ENCODE measurements at places on chromosomes 3 and 15.

DNA sequence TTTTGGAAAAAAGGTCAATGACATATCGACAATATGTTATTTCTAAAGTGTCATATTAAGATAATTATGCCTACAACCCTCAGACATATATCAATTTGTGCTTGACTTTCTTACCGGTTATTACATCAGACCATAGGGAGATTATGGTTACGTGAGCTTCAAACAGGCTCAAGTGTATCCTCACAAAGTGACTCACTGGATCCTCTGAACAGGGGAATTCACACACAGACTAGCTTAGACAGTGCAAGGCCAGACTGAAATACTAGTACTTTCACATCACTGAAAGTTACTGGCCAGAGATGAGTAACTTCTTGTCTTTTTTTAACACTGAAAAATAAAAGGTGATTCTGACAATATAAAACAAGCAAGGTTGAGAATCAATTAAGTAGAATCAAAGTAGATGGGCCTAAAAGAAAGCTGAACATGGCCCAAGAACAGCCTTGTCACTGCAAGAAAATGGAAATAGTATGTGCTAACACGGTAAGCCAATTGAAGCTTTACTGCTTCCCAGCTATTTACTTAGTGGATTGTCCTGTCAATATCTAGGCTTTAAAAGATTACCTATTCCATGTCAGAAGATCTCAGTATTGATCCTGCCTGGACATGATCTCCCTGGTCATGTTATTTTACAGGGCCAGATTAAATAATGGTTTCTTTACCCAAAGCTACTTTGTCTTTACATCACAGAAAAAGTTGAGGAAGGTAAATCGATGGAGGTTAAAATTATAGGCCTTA lies 848.6 kb downstream of the ROBO1 start:
- no peak for DNase-seq

- no peak for DNase-seq
Observed at GRCh38 chr15:42623951-42624350, 48.5 kb downstream of the STARD9 start.

DNA sequence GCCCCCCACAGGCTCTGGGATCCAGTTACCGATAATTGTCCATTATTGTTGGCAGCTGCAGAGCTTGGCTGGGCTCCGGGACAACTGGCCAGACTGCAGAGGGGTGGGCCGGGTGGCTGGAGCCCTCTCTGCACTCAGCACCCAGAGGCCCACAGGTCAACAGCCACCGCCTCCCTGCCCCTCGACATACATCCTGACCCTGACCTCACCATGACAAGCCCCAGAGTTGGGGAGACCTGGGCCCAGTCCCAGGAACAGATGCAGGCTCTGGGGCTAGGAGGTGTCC lies 22.4 kb downstream of the PTH1R start:
- DNase-seq = no peak

DNA sequence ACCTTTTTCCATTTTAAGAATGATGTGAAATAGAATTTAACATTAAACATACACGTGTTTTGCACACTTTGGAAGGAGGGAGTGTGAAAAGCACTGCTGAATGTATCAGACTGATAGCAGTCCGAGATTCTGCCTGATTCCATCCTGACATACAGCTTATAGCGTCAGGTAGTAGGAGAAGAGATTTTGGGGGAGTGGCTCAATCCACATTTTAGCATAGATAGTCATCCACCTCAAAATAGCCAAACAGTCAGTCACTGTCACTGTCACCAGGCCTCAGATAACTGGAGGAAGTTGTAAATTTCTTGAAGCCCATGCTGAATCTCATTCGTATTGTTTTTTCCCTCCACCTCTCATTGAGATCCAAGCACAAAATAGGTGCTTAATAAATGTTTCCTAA lies 35.4 kb upstream of the ARHGEF26 start:
- DNase-seq = no peak

GRCh38 chr3:138945709-138946662 lies 951 bp downstream of the FOXL2 start:
- no peak for DNase-seq

- peak; percentile 60 for DNase-seq
Observed at GRCh38 chr3:192816351-192816750, 89.0 kb upstream of the FGF12 start.

DNA sequence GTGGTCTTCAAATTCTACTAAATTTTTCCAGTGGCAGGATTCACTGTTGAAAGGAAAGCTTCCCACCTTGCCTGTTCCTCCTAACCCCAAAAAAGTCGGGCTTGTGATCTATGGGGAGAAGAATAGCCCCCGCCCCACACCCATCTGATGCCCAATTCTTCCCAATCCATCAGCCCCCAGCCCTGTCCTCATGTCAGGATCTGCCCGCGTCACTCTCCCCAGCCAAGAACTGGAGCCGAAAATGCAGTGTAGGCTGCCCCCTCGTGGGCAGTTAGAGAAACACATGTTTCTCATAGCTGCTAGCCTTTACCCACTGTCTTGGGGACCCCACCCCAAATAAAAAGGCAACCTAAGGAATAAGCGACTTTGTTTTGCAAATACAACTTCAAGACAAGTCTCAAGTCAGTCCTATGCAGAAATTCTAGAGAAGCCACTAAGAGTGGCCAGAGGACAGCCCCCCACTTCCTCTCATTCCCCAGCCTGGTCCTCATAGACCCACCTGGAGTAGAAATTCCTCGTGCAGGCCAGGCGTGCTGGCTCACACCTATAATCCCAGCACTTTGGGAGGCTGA lies 13.0 kb upstream of the CSK start:
- DNase-seq = peak; percentile 75

DNA sequence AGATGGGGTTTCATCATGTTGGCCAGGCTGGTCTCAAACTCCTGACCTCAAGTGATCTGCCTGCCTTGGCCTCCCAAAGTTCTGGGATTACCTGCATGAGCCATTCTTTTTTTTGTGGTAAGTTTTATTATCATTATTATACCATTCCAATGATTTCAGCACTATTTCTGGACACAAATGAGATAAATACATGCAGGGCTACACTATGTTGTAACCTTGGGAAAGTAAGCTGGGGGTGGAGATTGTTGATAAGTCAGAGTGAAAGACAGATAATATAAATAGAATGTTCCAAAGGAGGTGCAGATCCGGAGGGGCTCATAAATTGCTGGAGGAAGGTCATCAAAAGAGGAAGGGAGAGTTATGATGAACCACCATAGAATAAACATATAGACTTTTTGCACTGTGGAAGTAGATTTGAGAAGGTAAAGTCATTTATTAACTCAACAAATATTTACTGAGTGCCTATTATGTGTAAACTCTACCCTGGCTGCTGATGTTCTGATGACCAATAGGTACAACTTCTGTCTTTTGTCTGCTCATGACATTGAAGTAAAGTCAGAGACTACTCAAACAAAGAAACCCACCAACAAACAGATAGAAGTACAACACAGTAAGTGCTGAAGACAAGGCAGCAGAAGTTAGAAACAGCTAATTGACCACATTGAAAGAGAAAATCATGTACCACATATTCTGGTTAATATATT lies 478.9 kb upstream of the GOLIM4 start:
- no peak for DNase-seq

DNA sequence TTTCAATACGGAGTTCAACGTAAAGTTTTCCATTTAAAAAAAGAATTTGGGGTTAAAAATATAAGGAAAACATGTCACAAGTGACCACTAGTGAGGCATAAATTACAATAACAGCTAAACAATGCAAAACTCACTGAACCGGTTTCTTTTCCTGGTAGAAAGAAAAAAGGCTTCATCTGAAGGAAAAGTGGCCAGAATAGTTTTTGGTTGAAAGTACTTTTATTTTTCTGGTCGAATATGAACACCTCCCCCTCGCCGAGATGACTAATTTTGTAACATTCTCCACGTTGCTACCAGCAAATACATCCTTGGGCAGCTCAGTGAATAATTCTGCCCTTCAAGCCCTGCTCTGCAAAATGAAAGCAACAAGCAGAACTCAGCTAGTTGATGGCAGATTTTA lies 3.9 kb upstream of the SRGAP3 start:
- no peak for DNase-seq

- peak; percentile 33 for DNase-seq
Observed at GRCh38 chr15:63065262-63066221, 23.0 kb downstream of the TPM1 start.

DNA sequence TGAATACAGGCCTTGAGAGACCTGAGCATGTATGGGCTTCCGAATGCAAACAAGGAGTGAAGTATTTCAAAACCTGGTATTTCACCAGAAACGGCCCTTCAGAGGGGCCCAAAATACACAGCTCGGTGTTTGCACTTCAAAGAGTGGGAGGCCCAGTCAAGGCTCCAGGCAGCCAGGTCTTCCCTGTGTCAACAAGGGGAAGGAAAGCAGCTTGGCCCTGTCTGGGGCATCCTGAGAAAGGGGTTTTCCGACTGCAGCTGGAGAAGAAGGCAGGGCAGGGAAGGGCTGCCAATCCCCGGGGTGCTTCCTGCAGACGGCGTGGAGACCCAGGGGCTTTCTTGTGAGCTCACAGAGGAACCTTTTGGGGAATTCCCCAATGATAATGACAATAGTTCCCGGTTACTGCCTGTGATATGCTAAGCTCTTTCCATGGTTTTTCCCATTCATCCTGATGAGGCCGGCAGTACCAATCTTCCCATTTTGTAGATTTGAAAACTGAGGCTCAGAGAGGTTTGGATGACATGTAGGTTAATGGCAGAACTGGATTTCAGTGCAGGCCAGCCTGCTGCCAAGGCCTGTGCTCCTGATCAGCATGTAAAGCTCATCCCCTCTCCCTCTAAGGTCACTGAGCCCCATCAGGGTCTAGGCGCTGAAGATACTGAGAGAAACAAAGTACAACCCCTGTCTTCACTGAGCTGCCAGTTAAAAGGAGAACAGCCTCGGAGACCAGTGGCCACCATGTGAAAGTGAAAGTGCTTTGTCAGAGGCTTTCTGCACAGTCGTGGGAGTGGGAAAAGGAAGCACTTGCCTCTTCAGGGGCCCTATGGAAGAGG lies 43.0 kb upstream of the TLE3 start:
- DNase-seq = peak; percentile 9

GRCh38 chr15:77002436-77002835 lies 7.5 kb downstream of the PSTPIP1 start:
- DNase-seq = peak; percentile 61

GRCh38 chr15:69701198-69701597 lies 248.6 kb downstream of the RPLP1 start:
- DNase-seq = no peak

GRCh38 chr3:65728138-65728537 lies 310.6 kb downstream of the MAGI1 start:
- DNase-seq = no peak

DNA sequence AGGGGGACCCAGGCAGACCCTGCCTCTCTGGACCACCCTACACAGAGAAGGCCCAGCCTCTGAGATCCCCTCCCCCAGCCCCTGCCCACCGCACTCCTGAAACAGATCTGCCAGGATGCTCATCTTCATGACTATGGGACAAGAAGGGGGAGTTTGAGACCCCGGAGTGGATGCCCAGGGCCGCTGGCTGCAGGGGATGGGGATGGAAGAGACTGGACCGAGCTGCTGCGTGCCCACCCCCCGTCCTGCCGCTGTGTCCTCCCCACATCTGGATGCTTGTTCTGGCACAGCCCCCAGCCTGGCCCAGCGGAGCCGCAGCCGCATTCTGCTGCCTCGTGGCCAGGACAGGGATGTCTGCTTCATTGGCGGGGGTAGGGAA lies 30.3 kb upstream of the SEMA3F start:
- DNase-seq = no peak

GRCh38 chr3:154098376-154098775 lies 22.8 kb upstream of the ARHGEF26 start:
- no peak for DNase-seq

DNA sequence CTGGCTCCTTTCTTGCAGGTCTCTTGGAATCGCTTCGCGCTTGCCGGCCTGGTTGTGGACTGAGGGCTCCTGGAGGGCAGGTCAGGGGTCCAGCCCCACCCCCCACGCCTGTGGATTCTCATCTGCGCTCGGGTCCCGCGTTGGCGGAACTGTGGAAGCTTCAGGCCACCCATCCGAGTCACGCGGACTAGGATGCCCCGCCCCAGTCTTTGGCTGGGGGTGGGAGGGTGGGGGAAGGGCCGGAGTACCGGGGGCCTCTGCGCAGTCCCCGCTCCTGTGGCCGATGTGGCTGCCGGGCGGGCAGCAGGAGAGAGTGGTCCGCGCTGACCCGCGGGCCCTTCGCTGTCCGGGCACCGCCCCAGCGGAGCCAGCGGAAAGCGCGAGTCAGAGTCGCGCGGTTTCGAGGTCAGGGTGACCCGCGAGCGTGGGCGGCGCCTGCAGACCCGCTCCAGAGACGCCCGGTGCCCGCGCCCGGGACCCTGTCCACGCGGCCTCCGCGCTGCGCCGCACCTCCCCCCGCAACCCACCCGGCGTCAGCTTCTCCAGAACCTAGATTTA lies 114.2 kb downstream of the KLF13 start:
- no peak for DNase-seq

GRCh38 chr15:60793656-60794055 lies 314.7 kb upstream of the ICE2 start:
- no peak for DNase-seq

- no peak for DNase-seq
Observed at GRCh38 chr3:48845170-48845569, 2.5 kb downstream of the PRKAR2A start.

DNA sequence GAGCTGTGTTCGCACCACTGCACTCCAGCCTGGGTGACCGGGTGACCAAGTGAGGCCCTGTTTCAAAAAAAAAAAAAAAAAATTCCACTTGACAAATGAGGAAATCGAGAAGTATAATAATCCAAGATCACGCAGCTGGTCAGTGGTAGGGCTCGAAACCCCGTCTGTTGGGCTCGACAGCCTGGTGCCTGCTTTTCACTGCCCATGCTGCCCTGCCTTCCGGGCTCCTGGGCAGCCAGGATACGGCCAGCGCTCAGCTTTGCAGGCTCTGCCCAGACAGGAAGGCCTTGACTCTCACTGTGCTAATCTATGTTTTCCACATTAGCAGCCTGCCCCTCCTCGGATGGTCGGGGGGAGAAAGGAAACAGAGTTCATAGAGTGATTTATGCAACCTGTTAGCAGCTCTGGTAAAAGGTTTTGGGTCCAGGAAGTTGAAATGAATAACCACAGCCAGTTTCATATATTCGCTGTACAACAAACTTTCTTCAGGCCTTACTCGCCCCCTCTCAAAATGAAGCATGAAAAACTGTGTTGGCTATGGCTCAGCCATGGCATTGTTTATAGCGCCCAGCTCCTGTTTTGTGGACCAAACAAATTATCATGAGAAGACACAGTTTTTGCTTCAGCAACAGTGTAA lies 108.8 kb downstream of the XXYLT1 start:
- no peak for DNase-seq

DNA sequence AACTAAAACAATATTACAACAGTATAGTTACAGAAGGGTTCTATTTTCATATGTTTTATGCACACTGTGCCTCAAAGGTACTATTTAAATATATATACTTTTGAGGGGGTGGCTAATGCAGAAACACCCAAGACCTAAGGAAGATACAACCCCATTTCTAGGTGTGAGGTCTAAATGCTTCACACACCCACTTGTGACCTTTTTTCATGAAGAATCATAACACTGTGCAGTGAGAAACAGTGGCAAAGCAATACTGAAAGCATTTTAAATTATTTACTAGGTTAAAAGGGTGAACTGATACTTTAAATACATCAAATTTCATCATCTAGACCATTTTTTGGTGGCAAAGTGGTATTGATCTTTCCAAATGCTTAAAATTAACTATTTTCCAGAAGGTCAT lies 67.4 kb downstream of the SATB1 start:
- DNase-seq = no peak

Data from NAMALWA (cell line).